Left colon (tissue), 2 donors: ENCODE measurements at places on chromosomes 16 and 17. TPM values are rescaled to one million over a fixed set of nuclear protein-coding genes. Genes with fewer than 3 reads are reported as not detected.
A peak's percentile ranks its signal among the peaks of the same experiment; 100 is the strongest.

The GRIN2A gene
- 0.78 TPM for total RNA-seq

DNA sequence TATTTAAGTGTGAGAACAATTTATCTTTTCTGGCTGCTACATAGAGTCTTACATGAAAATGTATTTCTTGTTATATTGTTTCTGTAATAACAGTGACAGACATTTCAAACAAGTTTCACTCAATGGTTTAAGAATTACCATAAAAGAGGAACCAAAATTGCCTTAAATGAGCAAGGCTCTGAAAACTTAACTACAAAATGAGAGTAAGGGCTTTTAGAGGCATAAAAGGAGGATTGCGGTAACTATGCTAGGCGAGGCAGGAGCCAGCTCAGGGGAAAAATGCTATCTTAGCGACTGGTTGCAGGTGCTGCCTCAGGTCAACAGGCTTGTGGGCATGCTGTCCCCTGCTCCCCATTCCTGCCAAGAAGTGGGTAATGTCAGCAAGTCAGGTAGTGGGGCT lies 81.7 kb upstream of the MSI2 start:
- no peak for DNase-seq

DNA sequence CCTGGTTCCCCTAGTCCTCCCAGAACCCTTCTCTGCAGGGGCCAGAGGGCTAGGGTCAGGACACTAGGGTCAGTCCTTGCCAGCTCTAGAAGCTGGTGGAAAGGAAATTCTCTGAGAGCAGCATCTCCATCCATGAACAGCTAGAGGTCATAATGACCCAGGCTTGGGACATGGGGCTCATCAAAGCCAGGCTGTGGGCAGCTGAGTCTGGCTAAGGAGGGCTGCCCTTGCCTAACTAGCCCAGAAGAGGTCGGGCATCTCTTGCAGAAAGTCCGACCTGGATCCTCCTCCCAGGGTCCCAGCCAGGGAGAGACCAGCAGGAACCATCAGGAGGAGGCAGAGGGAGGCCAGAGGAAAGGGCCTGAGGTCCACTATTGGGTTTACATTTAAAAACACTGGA lies 4.3 kb downstream of the MPO start:
- no peak for DNase-seq

DNA sequence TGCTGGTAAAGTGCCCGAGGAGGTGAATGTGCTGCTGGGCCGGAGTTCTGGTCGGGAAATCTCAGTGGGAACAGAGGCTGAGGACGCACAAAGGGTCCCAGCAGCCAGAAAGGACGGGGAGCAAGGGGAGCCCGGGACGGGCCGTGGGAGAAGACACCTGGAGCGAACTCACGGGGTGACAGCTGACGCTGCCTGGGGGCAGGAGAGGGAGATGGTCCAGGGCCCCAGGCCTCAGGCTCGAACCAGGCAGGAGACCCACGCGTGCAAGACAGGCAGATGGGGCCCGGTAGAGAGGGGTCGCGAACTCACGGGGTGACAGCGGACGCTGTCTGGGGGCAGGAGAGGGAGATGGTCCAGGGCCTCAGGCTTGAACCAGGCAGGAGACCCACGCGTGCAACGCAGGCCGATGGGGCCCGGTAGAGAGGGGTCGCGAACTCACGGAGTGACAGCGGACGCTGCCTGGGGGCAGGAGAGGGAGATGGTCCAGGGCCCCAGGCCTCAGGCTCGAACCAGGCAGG lies 72.9 kb downstream of the METRNL start:
- no peak for DNase-seq

DNA sequence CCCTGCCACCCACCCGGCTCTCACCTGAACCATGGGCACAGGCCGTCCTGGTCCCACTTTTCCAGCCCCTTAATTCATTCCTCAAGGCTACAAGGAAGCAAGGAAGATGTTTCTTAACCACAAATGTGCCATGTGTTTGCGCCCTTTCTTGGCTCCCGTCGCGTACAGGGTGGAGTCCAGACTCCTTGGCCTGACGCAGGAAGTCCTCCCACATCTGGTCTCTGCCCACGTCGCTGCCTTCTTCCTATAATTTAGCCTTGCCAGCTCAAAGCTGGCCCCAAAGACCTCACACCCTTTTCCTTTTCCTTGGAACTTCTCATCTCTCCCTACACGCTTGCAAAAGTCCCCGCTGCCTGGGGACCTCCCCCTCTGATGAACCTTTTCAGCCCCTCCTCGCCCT lies 38.8 kb upstream of the BHLHA9 start:
- DNase-seq = peak; percentile 78
